ENCODE measurements at places on chromosomes 1 and 21. TPM values are rescaled to one million over a fixed set of nuclear protein-coding genes. Genes with fewer than 3 reads are reported as not detected.

AHDC1 gene
- total RNA-seq, result 29.7 TPM

PCP4 gene
- total RNA-seq, result not detected

SLC44A5 gene
- 2.5 TPM for total RNA-seq

KIRREL1 gene
- total RNA-seq, result 267 TPM

SLAMF8 gene
- not detected for total RNA-seq

APCS gene
- not detected for total RNA-seq

PDPN gene
- 7.3 TPM for total RNA-seq

ALPL gene
- total RNA-seq, result 7.2 TPM

AMPD1 gene
- not detected for total RNA-seq

GLIS1 gene
- 12.5 TPM for total RNA-seq

KDF1 gene
- 1.6 TPM for total RNA-seq

RNF223 gene
- not detected for total RNA-seq

TSPAN1 gene
- total RNA-seq, result 10.3 TPM

KIF14 gene
- 13.9 TPM for total RNA-seq

BMP8B gene
- total RNA-seq, result 0.49 TPM

DDI2 gene
- 14.2 TPM for total RNA-seq

ANKRD45 gene
- not detected for total RNA-seq

ERICH3 gene
- total RNA-seq, result not detected

NR1I3 gene
- not detected for total RNA-seq

RSRP1 gene
- 40.3 TPM for total RNA-seq

LCE2C gene
- not detected for total RNA-seq

Data from mesangial cell (primary cell).